ENCODE measurements at places on chromosomes 5 and 9.

- H3K27ac ChIP-seq, result no peak overlapping the region
- no peak overlapping the region for H3K4me3 ChIP-seq
- H3K27me3 ChIP-seq, result no peaks in the 10 kb centered on the region
- H3K4me1 ChIP-seq, result peaks cover 29% of the 10 kb centered on the region
- DNase-seq, result no peak
- peaks cover 14% of the 10 kb centered on the region for H3K36me3 ChIP-seq
These were observed 2.6 kb upstream of the ALAD start for GRCh38 chr9:113403646-113404045.

- no peak for DNase-seq
- H3K27me3 ChIP-seq, result no peaks in the 10 kb centered on the region
These were observed 19.5 kb downstream of the SMIM15 start for GRCh38 chr5:61142811-61143210.

DNA sequence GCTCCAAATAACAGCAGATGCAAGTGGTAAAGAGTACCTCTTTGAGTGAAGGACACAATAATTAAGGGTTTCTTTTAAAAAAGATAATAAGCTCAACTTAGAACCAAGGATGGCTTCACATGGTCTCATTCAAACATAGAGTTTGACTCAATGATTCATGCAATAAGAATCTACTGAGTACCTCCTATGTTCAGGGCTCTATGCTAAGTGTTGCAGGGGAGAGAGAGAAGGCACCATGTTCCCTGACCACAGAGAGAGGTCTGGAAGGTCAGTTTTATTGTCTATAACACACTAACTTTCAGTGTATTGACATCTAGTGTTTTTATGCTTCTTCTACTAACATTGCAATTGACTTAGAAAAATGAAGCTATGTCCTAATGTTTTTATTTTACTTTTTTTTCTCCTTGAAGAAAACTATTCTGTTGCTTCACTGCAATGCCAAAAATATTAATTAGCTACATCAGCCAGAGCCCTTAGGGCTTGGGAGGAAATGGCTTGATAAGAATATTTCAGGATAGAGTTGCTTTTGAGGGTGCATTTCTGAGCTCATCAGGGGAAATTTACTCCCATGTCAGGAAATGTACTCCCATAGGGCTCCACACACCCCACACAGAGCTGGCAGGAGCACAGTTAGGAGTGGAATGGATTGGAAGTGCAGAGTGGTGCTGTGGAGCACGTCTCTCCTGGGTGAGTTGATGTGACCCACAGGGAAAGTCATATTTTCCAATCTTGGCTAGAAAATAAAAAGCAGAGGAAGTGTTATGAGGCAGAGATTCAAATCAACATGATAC is 106.6 kb downstream of the PDE8B start:
- H3K4me1 ChIP-seq, result no peaks in the 10 kb centered on the region
- H3K4me3 ChIP-seq, result no peak overlapping the region
- H3K27me3 ChIP-seq, result peaks cover 4% of the 10 kb centered on the region
- H3K36me3 ChIP-seq, result no peaks in the 10 kb centered on the region
- no peak for DNase-seq

GRCh38 chr5:64688391-64688790 is 1.9 kb upstream of the SHISAL2B start:
- peaks cover 14% of the 10 kb centered on the region for H3K27me3 ChIP-seq
- H3K4me3 ChIP-seq, result no peak overlapping the region
- H3K4me1 ChIP-seq, result peaks cover 9% of the 10 kb centered on the region
- DNase-seq, result no peak
- H3K27ac ChIP-seq, result no peak overlapping the region
- H3K36me3 ChIP-seq, result no peaks in the 10 kb centered on the region

DNA sequence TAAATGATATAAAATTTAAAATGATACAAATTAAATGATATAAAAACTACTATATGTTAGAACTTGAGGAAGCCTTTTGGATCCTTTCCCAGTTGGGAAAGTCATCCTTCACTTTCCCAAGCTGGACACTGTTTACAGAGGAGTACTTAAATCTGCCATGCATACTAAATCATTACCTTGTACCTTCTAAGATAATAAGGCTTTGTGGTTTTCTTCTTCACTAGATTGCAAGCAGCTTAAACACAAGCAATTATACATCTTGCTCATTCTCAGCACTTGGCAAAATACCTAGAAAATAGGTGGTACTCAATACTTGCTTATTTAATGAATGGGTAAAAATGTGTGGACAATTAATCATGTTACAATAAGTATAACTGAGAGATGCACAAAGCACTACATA is 666.8 kb downstream of the PTPRD start:
- no peak overlapping the region for H3K27ac ChIP-seq
- H3K27me3 ChIP-seq, result no peaks in the 10 kb centered on the region

- no peak overlapping the region for H3K4me3 ChIP-seq
- no peaks in the 10 kb centered on the region for H3K27me3 ChIP-seq
- DNase-seq, result no peak
- no peaks in the 10 kb centered on the region for H3K36me3 ChIP-seq
- H3K4me1 ChIP-seq, result peaks cover 29% of the 10 kb centered on the region
These were observed 130.1 kb upstream of the SLC44A1 start for GRCh38 chr9:105114318-105114717.

DNA sequence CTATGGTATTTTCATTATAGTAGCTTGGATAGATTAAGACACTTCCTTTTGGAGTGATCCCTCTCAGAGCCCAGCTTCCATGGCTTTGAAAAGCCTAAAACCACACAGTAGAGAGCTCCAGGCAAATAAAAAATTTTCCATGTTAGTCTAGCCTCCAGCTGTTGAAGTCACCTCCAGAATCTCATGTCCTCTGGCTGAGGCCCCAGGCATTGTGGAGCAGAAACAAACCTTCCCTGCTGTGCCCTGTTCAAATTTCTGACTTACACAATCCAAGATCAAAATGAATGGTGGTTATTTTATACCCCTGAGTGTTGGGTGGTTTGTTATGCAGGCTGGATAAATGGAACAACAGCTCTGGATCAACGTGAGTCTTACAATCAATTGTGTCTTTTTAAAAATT is 203.9 kb downstream of the ICE1 start:
- H3K4me3 ChIP-seq, result no peak overlapping the region
- DNase-seq, result no peak
- H3K27me3 ChIP-seq, result peaks cover 8% of the 10 kb centered on the region
- H3K4me1 ChIP-seq, result no peaks in the 10 kb centered on the region
- no peaks in the 10 kb centered on the region for H3K36me3 ChIP-seq

Measured in T-cell (primary cell).